ENCODE measurements at places on chromosomes 2 and 18. TPM values are rescaled to one million over a fixed set of nuclear protein-coding genes. Genes with fewer than 3 reads are reported as not detected.

- no peak for DNase-seq
- no peak overlapping the region for H3K27ac ChIP-seq
- no peaks in the 10 kb centered on the region for H3K27me3 ChIP-seq
- H3K4me3 ChIP-seq, result no peak overlapping the region
- no peaks in the 10 kb centered on the region for H3K36me3 ChIP-seq
Measured at GRCh38 chr2:22703286-22703920, 681.6 kb upstream of the KLHL29 start.

- DNase-seq, result no peak
- H3K36me3 ChIP-seq, result no peaks in the 10 kb centered on the region
- no peak overlapping the region for H3K27ac ChIP-seq
Measured at GRCh38 chr2:9033385-9034168, 30.1 kb upstream of the MBOAT2 start.

Gene VPS4B
- total RNA-seq, result 35.3 TPM

DNA sequence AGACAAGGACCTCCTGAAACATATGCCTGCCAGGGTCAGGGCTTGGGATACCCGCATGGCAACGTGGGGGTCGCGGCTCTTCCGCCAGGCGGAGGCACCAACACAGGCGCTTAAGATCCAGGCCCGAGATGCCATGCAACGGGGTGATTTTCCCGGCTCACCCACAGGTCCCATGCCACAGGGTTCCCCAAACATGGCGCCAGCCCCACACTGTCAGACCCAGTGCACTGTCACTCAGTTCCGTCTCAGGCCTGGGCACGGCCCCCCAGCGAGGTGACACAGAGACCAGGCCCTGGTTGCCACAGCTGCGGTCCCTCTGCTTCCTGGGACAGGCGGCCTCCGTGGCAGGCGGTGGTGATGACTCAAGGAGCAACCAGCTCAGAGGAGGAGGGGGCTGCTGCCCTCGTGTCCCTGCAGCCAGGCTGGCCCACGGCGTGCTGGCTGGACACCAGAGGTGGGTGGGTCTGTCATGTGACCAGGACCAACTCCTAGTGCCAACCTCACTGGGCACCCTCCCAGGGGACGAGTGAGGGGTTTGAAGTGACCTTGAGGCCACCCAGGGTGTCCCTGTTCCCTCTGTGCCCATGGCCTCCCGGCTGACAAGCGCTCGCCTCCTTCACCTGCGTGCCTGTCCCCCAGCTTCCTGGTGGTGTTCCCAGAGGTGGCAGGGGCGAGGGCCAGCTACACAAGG lies 4.9 kb downstream of the PDCD1 start:
- H3K27me3 ChIP-seq, result no peaks in the 10 kb centered on the region
- H3K4me1 ChIP-seq, result no peaks in the 10 kb centered on the region
- H3K27ac ChIP-seq, result no peak overlapping the region
- no peak for DNase-seq
- no peak overlapping the region for H3K4me3 ChIP-seq

DNA sequence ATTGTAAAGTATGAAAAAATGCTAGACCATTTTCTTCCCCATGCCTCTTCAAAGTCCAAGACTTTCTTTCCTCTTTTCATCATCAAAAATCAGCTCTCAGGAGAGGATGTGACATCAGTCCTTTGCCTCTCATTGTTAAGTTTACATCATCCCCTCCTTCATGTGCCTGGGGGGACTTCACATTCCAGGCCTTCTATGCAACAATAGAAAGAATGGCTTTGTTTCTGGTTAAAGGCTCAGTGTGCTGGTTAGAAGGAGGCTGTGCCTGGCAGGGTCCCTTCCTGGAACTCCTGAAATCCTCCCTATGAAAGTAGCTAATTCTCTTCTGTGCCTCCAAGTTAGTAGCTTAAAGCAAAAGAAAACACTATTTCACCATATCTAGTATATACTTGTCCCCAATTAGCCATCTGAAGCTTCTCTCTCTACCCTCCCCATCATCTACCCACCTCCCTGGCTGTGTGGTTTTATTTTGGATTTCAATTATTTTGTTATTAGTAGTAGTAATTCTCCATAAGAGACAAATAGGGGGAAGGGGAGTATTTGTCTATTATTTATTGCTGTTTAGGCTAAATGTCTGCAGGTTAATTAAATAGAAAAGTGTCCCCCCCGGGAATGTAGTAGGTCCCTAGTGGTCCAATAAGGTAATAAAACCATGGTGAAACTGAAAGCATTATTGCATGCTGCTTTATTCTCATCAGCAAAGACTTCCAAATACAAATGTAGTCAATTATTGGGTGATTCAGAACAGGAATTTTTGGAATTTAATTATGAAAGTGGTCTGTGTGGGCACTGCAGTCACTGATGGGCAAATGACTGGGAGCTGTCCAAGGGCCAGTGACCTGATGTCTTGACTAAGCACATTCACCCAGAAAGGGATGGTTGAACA lies 69.0 kb downstream of the CPO start:
- DNase-seq, result no peak
- no peak overlapping the region for H3K27ac ChIP-seq
- H3K36me3 ChIP-seq, result no peaks in the 10 kb centered on the region
- no peaks in the 10 kb centered on the region for H3K4me1 ChIP-seq
- no peak overlapping the region for H3K4me3 ChIP-seq

Gene TRIM43
- not detected for total RNA-seq
